ENCODE measurements at places on chromosomes 3 and 15.

- no peak for DNase-seq
Measured at GRCh38 chr15:49606594-49606993, 14.0 kb downstream of the FAM227B start.

DNA sequence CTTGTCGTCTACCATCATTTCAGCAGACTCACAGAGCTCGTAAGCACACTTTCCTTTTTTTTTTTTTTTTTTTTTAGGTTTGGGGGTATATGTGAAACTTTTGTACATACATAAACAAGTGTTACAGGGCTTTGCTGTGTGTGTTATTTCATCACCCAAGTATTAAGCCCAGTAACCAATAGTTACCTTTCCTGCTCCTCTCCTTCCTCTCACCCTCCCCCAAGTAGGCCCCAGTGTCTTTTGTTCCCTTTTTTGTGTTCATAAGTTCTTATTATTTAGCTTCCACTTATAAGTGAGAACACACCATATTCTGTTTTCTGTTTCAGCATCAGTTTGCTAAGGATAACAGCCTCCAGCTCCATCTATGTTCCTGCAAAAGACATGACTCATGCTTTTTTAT is 746.8 kb downstream of the GRM7 start:
- no peak for DNase-seq

DNA sequence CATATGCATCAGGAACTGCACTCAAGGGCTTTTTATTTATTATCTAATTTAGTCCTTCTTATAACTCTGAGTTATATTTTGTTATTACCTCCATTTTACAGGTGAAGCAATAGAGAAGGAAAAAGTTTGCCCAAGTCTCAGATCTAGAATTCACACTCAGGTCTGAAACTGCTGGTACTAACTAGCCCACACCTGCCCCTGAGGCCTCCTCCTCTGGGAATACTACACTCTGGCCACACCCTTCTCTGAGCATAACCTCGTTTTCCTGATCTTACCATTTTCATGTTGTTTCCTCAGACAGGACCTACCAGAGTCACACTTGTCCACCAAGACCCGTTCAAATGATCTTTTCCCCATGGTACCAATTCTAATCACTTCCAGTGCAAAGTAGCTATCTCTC is 94.1 kb upstream of the CHRM5 start:
- DNase-seq, result no peak

GRCh38 chr3:60992395-60992794 is 258.9 kb downstream of the FHIT start:
- no peak for DNase-seq

GRCh38 chr3:179973931-179974361 is 62.8 kb downstream of the PEX5L start:
- DNase-seq, result no peak

- no peak for DNase-seq
Measured at GRCh38 chr3:23549148-23549910, 256.4 kb upstream of the UBE2E1 start.

DNA sequence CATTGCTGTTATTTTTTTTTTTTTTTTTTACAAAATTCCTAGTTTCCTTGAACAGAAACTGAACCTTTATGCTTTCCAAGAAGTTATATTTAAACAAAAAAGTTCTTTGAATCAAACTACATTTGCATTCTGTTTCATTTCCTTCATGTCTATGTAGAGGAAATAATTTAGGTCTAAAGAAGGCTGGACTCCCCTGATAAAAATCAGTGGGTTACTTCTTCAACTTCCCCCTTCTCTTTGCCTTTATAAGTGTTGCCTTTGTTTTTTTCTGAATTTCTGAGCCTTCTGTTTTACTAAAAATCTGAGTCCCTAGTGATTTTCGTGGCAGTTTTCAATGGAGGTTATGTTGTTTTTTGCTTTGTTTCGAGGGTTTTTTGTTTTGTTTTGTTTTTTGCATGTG is 152.8 kb downstream of the CHDH start:
- no peak for DNase-seq

GRCh38 chr15:96170979-96171739 is 159.3 kb upstream of the NR2F2 start:
- DNase-seq, result no peak

Measured in right forelimb (tissue), 1 donor.